ENCODE measurements at places on chromosomes 12 and 14.

GRCh38 chr12:119383206-119383605 is 48.7 kb downstream of the CCDC60 start:
- DNase-seq: no peak

DNA sequence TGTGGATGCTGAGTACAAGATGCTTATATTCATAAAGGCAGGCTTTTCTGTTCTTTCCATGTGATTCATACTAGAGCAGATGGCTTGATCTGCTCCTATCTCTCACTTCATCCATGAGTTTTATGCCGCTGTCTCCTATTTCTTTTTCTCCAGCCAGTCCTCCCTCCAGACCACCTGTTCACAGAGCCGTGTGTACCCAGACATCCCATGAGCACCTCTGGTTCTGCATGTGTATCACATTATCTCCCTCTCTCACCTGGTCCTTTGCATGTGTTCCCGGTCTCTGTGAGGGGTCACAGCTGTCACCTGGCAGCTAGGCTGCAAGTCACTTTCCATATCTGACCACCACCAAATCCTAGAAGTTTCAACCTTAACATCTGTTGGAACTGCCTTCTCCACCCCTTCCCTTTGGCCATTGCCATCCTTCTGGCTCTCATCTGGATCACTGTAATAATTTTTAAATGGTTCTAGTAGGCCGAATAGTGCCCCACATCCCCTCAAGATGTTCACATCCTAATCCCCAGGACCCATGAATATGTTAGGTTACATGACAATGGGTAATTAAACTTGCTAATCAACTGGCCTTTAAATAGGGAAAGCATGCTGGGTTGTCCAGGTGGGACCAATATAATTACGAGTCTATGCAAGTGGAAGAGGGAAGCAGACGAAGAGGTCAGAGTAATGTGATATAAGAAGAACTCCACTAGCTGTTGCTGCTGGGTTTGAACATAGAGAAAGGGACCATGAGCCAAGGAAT is 168.1 kb downstream of the SNAPC1 start:
- DNase-seq: no peak

GRCh38 chr12:66111605-66112004 is 18.9 kb downstream of the LLPH start:
- no peak for DNase-seq

DNA sequence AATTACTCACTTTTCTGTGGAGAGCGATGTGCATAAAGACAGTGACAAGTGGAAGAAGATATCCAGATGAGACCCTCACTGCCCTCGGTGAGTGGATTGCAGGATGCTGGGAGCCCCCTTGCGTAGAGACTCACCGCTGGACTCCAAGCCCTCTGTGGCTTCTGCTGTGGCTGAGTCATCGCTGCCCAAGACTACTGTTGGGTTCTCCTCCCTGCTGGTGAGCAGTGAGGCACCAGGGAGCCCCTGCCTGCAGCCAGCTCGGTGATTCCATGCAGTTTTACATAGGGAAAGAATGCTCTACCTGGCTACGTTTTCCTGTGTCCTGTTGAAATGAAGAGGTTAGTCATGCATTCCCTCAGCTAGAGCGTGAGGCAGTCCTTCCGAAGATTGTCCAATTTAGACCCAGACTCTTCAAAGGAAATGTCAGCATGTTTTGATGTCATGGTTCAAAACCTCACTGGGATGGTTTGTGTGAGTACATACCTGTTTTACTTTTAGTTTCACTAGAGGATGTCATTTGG is 28.2 kb downstream of the TRAF3 start:
- DNase-seq: peak; percentile 54

Data from germinal center (tissue), 1 donor.